ENCODE measurements at places on chromosomes 12 and 14. TPM values are rescaled to one million over a fixed set of nuclear protein-coding genes. Genes with fewer than 3 reads are reported as not detected.

DNA sequence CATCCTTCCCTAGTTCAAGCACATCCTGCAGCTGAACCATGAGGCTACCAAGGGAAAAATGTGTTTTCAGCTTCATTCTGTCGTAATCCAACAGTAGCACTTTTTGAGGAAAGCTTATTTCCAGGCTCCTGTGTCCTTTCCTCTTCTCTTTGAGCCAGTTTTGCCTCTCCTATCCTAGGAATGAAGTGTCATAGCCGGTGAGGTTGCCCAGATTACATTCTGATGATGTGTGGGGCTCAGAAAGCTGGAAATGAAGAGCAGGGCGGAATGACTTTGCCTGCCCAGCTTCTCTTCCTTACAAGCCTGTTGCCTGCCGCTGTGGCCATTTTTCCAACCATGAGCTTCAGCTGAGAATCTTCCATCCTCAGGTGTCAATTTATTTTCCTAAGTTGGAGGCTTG lies 381.8 kb downstream of the NUAK1 start:
- DNase-seq: no peak

DNA sequence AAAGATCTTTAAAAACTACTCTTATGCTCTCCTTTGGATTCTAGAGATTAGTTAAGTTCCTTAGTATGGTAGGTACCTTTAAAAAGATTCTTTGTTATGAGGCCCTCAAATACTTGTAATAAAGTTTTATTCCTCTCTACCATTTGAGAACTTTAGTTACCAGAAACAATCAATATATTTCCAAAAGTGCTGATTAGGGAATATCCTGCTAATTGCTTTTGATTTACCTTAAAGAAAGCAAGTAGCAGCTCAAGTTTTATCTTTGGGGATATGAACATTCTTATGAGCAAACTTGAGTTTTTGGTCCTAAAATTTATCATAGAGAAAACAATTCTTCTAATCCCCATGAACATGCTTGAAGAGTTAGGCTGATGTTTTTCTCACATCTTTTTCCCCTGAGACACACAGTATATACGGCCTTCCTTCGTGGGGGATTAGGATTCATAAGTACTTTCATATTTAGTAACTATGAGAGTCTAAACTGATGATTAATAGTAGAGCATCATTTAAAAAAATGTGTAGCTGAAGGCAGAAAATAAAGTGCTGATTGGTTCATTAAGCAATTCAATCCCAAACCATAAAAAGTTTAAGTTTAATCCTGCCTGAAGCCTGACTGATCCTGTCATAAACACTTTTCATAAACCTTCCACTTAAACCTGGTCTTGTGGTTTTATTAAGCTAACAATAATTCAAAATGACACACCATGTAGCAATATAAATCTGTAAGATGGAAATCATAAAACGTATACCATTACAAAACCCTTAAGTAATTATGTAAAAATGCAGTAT lies 380.5 kb upstream of the FBXO33 start:
- DNase-seq: no peak

DNA sequence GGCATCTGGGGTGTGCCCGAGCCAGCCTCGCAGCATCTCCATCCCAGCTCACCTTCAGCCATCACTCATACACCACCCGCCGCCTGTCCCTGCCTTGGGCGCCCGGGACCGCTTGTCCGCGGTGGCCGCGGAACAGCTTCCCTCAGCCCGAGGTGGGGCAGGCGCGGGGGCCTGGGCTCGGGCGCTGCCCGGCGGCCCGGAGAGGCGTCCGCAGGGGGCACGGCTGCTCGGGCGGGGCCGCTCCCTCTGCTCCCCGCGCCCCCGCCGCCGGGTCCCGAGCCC lies 430 bp downstream of the SLC41A2 start:
- DNase-seq: no peak

DNA sequence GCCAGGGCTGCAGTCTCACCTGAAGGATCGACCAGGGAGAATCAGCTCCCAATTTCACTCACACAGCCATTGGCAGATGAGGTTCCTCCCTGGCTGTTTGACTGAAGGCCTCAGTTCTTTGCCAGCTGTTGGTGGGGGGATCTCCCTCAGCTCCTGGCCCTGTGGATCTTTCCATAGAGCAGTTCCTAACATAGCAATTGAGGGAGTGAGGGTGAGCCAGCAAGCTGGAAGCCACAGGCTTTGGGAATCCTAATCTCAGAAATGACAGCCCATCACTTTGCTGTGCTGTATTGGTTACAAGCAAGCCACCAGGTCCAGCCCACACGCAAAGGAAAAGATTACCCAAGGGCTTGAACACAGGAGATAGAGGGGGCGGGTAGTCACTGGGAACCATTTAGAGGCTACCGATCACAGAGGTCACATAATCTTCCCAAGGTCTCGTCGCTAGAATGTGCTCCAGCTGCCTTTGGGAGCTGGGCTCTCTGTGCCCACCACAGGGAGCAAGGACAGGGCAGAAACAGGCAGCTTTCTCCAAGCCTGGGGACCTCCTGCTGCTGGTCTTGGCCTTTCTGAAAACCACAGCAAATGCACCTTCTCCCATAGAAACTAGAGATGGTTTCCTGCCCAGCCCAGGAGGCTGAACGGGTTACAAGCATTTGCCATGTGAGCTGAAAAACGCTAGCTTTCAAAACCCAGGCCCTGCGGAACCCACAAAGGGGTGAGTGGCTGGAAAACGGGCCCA lies 4.6 kb upstream of the OTUB2 start:
- no peak for DNase-seq

DNA sequence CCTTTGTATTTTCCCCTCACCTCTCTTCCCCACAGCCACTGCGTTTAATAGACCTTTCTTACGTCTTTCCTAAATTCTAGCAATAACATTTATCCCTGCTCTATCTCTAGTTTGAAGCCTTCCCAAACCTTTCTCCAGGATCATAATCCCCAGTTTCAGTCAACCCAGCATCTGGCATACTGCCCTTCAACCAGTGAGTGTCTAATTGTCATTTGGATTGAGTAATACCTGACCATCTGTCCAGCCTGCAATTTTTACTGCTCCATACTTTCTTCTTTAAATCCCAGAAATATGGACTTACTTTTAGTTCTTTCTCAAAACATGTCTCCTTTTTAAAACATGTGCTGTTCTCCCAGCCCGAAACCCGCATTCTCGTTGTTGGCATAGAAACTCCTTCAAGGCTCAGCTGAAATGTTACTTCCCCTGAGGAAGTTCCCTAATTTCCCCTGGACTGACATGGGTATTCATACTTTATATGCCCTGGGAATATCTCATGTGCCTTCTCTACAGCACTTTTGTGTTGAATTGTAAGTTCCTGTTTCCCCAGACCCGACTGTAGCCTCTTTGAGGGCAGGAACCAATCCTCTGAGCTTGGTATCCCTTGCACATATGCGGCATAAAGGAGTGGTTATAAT lies 65.1 kb upstream of the ETV6 start:
- DNase-seq: no peak

DNA sequence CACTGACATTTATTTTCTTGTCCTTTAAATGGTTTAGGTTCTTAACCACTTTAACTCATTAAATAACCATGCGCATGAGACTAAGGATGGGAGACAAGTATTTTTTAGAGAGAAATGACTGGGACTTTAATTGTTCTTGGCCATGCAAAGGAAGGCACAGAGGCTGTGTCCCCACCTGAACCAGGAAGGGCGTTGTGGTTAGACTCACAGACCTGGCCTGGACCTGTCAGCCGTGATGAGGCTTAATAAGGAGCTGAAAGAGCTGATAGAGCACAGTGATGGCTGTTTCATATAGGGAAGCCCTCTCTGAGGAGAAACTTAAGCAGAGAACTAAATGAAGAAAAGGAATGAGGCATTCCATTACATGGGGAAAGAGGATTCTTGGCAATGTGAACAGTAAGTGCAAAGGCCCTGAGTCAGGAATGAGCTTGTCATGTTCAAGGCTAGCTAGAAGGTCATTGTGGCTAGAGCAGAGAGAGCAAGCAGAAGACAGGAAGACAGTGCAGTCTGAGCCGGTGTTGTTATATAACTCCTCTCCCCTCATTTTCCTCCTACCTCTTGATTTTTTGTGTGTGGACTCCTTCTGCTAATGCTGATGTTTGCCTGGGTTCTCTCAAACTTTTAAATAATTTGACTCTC lies 74.4 kb upstream of the ANO4 start:
- no peak for DNase-seq

The KRT72 gene
- 0.17 TPM for total RNA-seq

DNA sequence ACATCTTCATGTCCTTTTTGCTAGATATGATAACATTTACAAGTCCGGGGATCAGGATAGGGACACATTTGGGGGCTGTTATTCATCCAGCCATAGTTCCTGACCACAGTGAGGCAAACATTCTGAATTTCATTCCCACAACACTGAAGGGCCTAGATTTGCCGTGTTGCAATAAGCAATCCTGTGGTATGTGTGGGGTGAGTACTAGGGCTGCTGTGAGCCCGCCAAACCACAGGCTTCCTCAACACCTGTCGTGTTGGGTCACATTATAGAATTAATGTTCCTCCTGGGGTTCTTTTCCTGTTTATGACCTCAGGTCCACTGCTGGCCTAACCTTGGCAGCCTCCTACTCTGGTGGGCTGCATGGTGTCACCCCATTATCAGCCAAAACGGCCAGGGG lies 119.2 kb downstream of the TBC1D30 start:
- DNase-seq: no peak
